ENCODE measurements at places on chromosomes 2 and 18.

DNA sequence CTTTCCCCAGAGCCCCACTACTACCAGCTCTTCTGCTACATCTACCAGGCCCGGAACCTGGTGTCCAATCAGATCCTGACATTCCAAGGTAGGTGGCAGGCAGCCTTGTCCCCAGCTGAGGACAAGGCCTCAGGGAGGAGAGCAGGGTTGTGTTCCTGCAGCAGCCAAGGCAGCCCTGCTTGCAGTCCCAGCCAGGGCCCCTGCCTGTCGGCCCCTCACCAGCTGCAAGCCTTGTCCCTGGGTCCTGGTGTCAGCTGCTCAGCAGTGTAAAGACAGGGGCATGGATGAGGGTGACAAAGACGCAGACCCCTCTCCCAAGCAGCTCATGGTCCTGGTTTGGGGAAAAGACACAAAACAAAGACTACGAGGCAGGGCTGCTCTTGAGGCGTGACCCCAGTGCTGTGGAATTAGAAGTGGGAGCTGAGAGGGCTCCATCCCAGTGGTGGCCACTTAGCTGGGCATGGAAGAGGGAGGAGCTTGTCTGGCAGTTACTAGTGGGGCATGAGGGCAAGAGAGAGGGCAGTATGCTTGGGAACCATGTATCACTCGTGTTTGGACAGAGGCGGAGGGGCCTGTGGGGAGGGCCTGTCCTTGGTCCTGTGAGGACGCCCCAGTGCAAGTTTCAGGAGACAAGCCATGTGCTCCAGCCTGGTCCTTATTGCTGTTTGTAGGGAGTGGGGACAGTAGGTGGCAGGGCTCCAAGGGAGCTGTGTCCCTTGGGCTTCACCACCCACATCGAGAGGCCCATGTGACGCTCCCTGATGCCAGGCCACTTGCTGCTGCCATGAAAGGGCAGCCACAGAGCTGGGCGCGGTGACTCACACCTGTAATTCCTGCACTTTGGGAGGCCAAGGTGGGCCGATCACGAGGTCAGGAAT lies 47.5 kb downstream of the LMAN2L start:
- DNase-seq, result no peak

- DNase-seq, result peak; percentile 77
These were observed 44.5 kb downstream of the EML6 start for GRCh38 chr2:54767921-54768320.

GRCh38 chr2:110746586-110747521 lies 14.5 kb downstream of the ACOXL start:
- no peak for DNase-seq

- DNase-seq, result no peak
These were observed 2.5 kb upstream of the ASIC4 start for GRCh38 chr2:219511547-219512325.

GRCh38 chr18:3753106-3753505 lies 303.1 kb downstream of the TGIF1 start:
- DNase-seq, result no peak

GRCh38 chr18:50992351-50992762 lies 24.5 kb downstream of the ELAC1 start:
- peak; percentile 6 for DNase-seq

- no peak for DNase-seq
These were observed 177.9 kb downstream of the TPGS2 start for GRCh38 chr18:36650906-36651305.

DNA sequence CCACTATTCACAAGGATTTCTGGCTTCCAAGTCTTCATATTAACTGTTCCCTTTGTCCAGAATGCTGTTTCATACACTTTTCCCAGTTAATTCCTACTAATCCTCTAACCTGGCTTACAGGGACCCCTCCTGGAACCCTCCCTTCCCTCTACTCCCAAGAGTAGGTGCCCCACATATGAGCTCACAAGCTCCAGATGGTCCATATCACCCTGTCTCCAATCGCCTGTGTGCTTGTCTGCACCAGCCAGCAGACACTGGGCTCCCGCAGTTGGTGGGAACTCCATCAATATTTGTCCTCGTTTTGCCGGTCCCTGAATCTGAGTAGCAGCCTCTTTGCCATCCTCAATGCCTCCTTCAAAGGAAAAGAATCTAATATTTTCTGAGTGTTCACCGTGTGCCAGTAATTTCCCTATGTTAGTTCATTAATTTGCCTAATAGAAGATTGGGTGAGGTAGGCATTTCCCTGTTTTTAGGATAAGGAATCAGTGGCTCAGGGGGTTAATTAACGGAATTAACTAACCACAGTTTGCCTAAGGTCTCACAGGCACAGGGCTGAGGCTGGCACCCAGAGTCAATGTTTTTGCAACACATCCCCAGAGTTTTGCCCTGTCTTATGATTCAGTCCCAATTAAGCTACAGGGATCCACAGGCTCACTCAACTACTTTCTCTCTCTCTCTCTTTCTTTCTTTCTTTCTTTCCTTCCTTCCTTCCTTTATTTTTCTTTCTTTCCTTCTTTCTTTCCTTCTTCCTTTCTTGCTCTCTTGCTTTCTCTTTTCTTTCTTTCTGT lies 141.6 kb upstream of the CYP1B1 start:
- peak; percentile 14 for DNase-seq

GRCh38 chr2:233831011-233831721 lies 23.2 kb downstream of the HJURP start:
- DNase-seq, result no peak

- DNase-seq, result no peak
These were observed 259.4 kb downstream of the HRH4 start for GRCh38 chr18:24719791-24720190.

GRCh38 chr2:36696533-36696932 lies at the start of gene VIT:
VIT (plus strand) TSS chr2:36696707; CDS start chr2:36716371, 19,664 bp downstream.
- DNase-seq, result peak; percentile 44

DNA sequence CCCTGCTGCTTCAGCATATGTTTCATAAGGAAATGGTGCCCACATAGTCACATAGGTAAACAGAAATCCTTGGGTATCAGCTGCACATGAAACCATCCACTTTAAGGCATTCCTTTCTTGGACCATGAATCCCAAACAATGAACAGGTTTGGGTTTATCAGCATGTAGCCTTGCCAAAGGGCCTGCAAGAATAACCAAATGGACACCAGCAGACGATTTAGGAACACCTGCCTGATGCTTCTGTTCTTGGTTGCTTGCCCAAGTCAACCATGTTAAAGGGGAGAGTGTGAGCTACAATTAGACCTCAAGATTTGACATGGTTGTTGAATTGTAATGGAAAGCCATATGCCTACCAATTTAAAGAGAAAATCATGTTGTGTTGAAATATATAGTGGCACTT lies 1342.7 kb upstream of the PIK3C3 start:
- no peak for DNase-seq

DNA sequence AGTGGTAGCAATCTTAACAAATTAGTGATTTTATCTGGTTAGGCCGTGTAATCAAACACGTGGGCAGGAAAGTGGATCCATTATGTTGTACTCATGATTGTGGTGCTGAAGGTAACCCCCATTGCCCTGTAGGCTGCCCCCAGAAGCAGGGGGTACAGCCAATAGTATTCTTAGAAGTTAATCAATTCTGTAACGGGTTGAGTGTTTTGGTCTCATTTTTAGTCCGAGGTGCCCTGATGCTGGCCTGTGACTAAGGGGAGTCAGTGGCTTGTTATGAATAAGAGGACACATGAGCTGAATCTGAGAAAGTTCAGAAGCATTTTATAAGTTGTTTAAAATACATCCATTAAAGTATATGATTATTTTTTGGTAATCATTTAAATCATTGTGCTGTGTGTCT lies 8.6 kb downstream of the EPAS1 start:
- DNase-seq, result no peak

GRCh38 chr2:71608441-71608840 lies 155.1 kb downstream of the DYSF start:
- DNase-seq, result no peak

- DNase-seq, result no peak
These were observed 46.1 kb downstream of the DNMT3A start for GRCh38 chr2:25295621-25296020.

- no peak for DNase-seq
These were observed 1600.7 kb upstream of the ACVR2A start for GRCh38 chr2:146244131-146244530.

- no peak for DNase-seq
These were observed 7.0 kb downstream of the TTC39C start for GRCh38 chr18:24021505-24021904.

DNA sequence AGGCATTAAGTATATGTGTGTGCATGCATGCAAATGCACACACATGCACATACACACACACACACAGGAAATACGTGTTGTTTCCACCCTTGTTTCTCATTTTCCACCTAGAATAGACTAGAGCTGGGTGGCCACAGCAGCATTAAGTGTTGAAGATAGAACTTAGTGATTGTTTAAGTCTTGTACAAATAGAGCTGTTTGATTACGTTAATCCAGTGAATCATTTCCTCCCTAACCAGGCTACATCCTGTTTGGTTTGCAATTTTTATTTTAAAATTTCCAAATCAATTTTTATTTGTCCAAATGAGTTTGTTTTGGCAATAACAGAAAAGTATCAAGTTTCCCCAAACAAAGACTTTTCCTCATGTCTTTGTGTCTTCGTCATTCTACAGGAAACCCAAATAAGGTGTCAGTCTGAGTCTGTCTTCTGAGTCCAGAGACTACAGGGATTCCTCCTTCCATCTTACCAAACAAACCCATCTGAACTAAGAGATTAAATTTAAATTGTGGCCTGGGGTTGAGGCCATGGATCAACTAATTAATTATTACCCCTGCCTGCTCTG lies 74.6 kb upstream of the GALNT5 start:
- peak; percentile 98 for DNase-seq

GRCh38 chr18:23115683-23116096 lies 19.6 kb upstream of the CABLES1 start:
- peak; percentile 94 for DNase-seq

DNA sequence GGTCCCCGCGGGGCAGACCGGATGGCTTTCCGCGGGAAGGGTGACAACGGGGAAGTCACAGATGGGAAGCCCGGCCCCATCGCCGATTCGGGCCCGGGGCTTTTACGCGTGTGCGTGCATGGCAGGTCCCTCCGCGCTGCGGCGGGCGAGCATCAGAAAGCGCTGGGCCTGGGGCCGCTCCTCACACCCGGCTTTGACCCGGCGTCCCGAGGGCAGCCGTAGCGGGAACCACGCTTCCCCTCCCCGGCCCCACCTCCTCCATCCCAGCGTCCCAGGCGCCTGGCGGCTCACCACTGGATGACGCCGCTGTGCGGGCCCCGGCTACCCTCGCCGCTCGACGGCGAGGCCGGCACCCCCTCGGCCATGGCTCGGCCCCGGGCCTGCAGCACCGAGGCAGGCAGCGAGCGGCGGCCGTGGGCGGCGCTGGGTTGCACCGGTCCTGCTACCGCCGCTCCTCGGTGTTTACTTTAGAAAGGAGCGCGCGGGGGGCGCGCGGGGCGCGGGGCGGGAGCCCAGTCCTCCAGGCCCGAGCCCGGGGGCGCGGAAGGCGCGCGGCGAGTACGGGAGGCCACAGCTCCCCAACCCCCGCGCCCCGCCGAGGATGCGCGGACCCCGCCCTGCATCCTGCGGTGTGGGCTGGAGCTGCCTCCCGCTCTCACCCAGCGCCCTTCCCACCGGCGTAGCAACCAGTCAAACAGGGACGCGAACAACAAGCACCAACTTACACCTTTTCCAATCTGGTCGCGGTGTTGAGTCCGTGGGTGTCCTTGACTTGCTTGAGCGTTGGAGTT lies 806 bp downstream of the RFX8 start:
- peak; percentile 45 for DNase-seq

GRCh38 chr2:30421604-30422443 lies 25.2 kb upstream of the LCLAT1 start:
- peak; percentile 71 for DNase-seq

GRCh38 chr2:200397785-200398184 lies 91.3 kb downstream of the SPATS2L start:
- DNase-seq, result no peak

- peak; percentile 55 for DNase-seq
These were observed 303.8 kb upstream of the TRIB2 start for GRCh38 chr2:12412898-12413305.

DNA sequence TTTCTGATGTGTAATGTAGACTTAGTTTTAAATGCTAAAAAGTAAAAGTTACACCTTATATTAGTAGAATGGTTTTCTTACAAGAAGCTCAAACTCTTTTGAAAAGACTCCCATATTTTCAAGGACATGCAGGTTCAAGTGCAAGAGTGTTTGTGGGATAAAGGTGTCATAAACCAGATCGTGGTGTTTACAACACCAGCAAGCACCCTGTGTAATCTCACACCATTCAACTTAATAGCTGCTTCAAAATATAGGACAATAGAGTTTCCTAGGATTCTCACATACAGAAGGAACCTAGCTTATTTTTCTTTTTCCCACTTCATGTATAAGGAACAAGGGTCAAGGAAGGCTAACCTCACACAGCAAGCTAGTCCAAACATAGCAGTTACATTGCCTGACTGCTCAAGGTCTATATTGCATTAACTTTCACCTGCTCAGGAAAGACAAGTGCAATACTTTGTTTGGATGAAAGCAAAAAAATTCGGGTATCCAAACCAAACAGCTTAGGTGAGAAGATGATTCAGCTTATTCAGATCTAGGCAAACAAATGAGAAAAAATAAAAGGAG lies 172.3 kb downstream of the IKZF2 start:
- DNase-seq, result no peak

GRCh38 chr2:152462120-152462519 lies 127.1 kb downstream of the FMNL2 start:
- DNase-seq, result no peak

DNA sequence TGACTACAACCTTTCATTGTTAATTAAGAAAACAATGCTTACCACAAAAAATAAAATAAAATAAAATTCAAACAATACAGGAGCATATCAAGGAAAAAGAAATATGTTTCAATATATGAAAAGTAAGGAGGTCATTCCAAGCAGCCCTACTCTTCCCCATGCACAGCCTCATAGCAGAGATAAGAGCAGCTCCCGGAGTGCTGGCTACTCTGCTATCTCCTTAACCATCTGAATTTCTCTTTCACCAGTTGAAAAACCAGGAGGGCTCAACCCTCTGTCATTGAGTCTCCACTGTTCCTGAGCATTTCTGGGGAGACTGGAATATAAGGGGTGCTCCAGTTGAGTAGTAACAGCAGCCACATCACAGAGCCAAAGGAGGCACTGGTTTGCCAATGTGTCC lies 201.4 kb downstream of the TCF4 start:
- DNase-seq, result no peak

DNA sequence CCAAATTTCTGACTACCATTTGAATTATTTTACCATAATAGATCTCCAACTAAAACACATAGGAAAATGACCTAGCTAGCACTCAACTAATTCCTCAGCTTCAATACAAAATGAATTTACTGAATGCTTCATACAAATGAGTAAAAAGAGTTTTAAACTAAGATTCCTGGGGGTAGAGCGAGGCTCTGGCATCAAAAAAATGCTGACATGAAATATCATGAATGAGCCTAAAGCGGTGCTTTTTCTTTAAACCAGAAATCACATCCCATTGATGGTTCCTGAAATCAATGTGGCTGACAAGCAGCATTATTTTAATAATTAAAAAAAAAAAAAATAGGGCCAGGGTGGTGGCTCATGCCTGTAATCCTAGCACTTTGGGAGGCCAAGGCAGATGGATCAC lies 32.1 kb downstream of the WDR33 start:
- no peak for DNase-seq

DNA sequence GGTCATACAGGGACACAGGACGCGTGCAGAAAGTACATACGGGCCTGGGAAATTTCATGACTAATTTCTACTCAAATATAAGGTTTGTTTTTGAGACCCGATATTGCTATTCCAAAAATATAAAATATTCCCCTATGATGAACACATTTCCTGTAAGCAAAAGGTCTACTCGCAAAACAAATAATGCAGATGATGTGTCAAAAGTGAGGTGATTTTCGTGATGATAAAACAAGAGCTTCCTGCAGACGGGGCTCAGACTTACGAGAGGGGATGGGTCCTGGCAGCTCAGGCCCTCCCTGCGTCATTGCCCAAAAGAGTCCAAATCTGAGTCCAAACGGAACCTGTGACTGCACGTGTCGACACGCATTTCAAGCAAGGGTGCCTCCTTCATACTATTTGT lies 62.7 kb downstream of the MBP start:
- DNase-seq, result no peak

Measured in fibroblast of pulmonary artery (primary cell).